CD4-positive, alpha-beta T cell treated with Interleukin-15 for 1 hour (primary cell): ENCODE measurements at places on chromosomes 4 and X.

DNA sequence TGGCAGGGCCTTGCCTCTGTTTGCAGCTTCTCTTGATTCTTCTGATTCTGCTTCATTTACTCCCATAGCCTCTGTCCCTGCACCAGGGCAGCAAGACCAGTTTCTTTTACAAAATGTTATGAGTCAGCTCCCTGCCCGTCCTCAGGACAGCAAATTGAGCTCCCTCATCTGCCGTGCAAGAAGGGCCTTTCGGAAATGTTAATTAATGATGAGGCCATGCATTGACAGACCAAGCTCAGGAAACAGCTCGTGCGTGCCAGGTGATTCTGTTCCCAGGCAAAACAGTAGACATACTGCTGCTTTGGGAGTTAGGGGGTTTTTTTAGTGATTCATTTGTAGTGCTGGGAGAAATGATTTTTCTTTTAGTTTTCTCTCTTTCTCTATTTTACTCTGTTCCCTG lies 231.7 kb downstream of the FBXW7 start:
- DNase-seq: no peak

GRCh38 chr4:160142579-160142978 lies 1039.7 kb downstream of the RAPGEF2 start:
- DNase-seq: no peak

GRCh38 chr4:98232202-98232601 lies 29.0 kb upstream of the RAP1GDS1 start:
- no peak for DNase-seq

GRCh38 chr4:48653217-48654014 lies 126.7 kb downstream of the FRYL start:
- DNase-seq: no peak

GRCh38 chrX:23287191-23287725 lies 47.4 kb upstream of the PTCHD1 start:
- no peak for DNase-seq

- no peak for DNase-seq
Measured at GRCh38 chr4:73841243-73841925, 4.9 kb downstream of the CXCL6 start.

GRCh38 chr4:24745172-24745895 lies 50.0 kb upstream of the SOD3 start:
- DNase-seq: no peak
